ENCODE measurements at places on chromosomes 6 and 20. TPM values are rescaled to one million over a fixed set of nuclear protein-coding genes. Genes with fewer than 3 reads are reported as not detected.

The PCK1 gene
- total RNA-seq, result not detected

The MUC22 gene
- not detected for total RNA-seq

The ARFGEF3 gene
- total RNA-seq, result under 0.01 TPM

The AVP gene
- not detected for total RNA-seq

The MOG gene
- total RNA-seq, result not detected

The BNIP5 gene
- total RNA-seq, result not detected

The RTEL1 gene
- total RNA-seq, result 9.2 TPM

The CLDN20 gene
- not detected for total RNA-seq

The FILIP1 gene
- total RNA-seq, result 0.35 TPM

The VARS1 gene
- 59.7 TPM for total RNA-seq

The HTR1E gene
- total RNA-seq, result not detected

The SRXN1 gene
- total RNA-seq, result 21.2 TPM

The EEF1A2 gene
- 0.47 TPM for total RNA-seq

The PGC gene
- total RNA-seq, result not detected

The DDX43 gene
- 0.15 TPM for total RNA-seq

The FOXP4 gene
- total RNA-seq, result 1.9 TPM

The RTN4IP1 gene
- total RNA-seq, result 5.9 TPM

The OXT gene
- total RNA-seq, result not detected
